ENCODE measurements at places on chromosomes 4 and X.

DNA sequence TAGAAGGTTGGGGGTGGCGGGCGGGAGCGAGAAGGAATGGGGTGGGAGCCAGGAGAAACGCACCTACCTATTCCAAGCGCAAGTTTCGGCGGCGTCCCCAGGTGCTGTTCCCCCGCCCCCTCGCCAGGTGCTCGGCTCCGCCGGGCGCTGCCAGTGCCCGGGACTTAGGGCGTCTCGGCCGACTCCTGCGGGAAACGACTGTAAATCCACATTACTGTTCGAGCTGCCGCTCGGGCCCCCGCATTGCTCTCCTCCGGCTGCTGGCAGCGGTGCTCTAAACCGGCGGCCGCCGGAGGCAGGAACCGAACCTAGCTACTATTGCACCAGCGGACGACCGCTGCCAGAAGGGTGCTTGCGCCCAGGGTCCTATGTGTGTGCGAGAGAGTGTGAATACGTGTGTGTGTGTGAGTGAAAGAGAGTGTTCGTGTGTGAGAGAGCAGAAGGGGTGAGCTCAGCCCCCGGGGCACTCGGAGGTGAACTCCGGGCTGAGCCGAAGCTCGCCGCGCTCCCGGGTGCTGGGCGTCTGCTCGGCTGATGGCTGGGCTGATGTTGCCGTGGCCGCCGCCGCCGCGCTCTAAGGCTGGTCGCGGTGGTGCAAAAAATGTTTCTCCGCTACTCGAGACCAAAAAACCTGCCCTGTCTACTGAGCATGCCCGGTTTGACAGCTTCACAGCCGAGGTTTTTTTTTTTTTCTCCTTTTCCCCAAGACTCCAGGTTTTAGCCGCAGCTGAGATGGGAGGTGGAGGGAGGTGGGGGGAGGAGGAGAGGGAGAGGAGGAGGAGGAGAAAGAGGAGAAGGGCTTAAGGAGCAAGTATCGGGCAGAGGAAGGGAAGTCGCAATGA is 115.7 kb upstream of the TEX13C start:
- DNase-seq: no peak

DNA sequence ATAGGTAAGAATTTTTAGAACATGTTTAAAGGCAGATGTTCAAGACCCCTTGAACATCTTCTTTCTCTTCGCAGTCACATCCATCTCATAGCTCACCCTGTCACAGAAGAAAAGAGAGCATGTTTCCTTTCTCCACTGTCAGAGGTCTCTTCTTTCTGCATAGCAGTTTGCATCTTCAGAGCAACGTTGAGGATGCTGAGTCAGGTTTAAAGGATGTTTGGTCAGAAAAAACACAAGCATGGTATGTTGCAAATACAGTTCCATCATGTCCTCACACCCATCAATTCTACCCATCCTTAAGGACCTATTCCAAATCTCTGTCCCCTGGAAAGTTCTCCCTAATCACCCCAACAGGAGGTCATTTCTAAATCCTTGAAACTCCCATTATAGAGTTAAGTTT is 84.8 kb downstream of the STOX2 start:
- no peak for DNase-seq

DNA sequence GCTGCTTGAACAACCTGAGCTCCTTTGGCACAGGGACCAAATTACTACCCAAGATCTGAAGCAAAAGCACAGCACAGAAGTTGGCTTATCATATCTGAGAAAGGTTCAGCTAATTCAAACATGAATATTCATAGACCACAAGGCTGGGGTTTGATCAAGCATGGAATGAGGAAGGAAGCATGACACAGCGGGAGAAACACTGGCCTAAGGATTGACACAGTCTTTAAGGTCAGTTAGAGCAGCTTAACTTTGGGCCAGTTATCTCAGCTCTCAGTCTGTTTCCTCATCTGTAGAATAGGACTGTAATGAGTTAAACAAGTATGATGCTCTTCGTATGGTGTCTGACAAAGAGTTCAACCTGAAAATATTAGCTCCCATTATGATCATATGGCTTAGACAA is 88.5 kb upstream of the CBR4 start:
- DNase-seq: no peak

- DNase-seq: no peak
Observed at GRCh38 chrX:102784550-102784949, 64.0 kb downstream of the GPRASP3 start.

DNA sequence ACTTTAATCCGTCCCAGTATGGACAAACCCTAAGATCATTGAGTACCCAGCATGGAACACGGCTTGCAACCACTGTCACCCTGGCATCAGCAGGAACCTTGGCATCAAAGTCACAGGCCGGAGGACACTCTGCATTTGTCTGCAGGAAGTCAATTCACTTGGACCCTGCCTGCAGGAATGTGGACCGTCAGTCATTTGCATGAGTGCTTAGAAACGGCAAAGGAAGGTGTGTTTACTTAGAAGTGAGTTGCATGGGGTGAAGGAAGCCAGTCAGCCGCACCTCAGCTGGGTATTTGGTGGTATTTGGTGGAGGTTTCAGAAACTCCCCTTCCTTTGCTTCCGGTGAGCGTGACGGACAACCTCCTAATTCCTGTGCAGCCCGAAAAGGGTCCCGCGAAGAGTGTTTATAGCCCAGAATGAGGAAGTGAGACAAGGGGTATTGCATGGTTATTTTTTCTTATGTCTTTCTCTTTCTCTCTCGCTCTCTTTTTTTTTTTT is 15.5 kb downstream of the P2RY8 start:
- DNase-seq: no peak

DNA sequence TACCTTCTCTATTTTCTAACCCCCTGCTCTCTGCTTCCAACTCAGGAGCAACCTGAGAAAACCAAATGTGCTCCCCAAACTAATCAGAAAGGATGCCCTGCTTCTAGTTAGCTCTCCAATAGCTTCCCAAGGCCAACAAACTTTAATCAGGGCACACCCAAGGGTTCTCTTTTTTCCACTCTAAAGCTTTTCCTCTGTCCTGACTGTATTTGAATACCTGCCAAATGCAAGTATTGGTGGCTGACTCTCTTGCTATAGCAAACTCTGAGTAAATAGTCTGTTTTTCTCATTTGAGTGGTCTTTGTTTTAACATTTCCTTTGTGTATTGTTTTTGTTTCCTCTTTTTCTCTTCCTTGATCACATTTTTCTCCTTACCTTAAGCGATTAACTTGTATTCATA is 52.5 kb downstream of the GBA3 start:
- DNase-seq: no peak

- DNase-seq: no peak
Observed at GRCh38 chr4:185307136-185307950, 88.4 kb downstream of the LRP2BP start.

GRCh38 chr4:154617820-154618317 is 5.4 kb upstream of the FGG start:
- no peak for DNase-seq

GRCh38 chr4:79253924-79254323 is 71.9 kb downstream of the NAA11 start:
- DNase-seq: no peak

GRCh38 chrX:16484338-16484737 is 165.6 kb upstream of the S100G start:
- DNase-seq: no peak

- peak; percentile 3 for DNase-seq
Observed at GRCh38 chrX:100928660-100929613, at the start of gene XKRX. Gene XKRX (minus strand): TSS chrX:100928917. CDS start chrX:100928304, 613 bp downstream.

- no peak for DNase-seq
Observed at GRCh38 chrX:134990475-134990800, 353 bp upstream of the SMIM10 start.

GRCh38 chr4:94965852-94966251 is 208.1 kb downstream of the BMPR1B start:
- DNase-seq: no peak

- DNase-seq: no peak
Observed at GRCh38 chrX:101260435-101260834, 30.7 kb downstream of the TAF7L start.

- no peak for DNase-seq
Observed at GRCh38 chr4:85039526-85039925, 73.0 kb upstream of the WDFY3 start.

- no peak for DNase-seq
Observed at GRCh38 chrX:97743014-97743413, 859.3 kb downstream of the RPA4 start.

GRCh38 chr4:145213245-145213644 is 32.9 kb upstream of the OTUD4 start:
- no peak for DNase-seq

DNA sequence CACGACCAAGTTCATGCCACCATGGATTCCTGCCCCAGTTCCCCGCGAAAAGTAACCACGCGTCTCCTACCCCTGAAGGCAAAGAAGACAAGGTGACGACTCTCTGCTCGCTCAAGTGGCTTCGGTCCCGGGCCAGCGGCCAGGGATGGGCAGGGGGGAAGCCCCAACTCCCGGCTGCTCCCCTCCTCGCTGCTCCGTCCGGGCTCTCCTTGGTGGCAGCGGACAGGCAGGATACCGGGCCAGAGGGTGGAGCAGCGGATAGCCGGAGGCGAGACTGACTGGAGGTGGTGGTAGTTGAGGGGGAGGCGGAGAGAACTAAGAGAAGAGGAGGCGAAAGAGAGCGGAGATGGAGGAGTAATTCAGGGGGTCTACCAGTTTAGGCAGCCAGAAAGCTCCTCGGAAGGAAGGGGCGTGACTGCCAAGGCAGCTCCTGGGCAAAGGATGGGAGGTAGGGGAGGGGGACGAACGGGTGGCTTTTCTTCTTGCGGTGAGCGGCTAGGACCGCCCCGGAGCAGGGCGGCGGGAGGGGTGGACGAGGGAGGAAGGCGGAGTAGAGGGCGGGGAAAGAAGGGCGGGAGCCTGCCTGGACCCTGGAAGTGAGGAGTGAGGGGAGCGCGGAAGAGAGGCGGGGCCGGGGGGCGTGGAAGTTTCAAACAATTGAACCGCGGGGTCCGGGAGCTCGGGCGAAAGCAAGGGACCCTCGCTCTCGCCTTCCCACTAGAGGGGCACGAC is at the start of gene AMOT:
AMOT (minus strand) TSS at position 450 of the 732 bp plus-strand sequence. CDS start 17,705 bp downstream, outside the sequence.
- peak; percentile 33 for DNase-seq

- no peak for DNase-seq
Observed at GRCh38 chr4:11252149-11252548, 176.5 kb downstream of the HS3ST1 start.

- DNase-seq: no peak
Observed at GRCh38 chr4:107071108-107071507, 35.0 kb upstream of the DKK2 start.

GRCh38 chrX:31036895-31037294 is 34.9 kb downstream of the FTHL17 start:
- DNase-seq: no peak

DNA sequence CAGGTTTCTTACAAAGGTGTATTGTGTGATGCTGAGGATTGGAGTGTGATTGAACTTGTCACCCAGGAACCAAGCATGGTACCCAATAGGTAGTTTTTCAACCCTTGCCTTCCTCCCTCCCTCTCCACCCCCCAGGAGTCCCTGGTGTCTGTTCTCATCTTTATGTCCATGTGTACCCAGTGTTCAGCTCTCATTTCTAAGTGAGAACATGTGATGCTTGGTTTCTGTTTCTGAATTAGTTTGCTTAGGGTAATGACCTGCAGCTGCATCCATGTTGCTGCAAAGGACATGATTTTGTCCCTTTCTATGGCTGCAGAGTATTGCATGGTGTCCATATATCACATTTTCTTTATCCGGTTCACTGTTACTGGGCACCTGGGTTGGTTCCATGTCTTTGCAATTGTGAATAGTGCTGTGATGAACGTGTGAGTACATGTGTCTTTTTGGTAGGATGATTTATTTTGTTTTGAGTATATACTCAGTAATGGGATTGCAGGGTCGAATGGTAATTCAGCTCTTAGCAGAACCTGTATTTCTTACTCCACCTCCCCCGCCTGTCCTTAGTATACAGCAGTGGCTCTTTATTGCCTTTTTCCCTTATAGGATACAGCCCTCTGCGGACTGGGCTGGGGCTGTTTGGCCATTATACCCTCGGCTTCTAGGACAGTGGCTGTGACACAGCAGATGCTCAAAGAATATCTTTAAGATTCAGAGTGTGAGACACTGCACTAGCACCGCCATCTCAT is 145.4 kb downstream of the PTTG2 start:
- DNase-seq: no peak

DNA sequence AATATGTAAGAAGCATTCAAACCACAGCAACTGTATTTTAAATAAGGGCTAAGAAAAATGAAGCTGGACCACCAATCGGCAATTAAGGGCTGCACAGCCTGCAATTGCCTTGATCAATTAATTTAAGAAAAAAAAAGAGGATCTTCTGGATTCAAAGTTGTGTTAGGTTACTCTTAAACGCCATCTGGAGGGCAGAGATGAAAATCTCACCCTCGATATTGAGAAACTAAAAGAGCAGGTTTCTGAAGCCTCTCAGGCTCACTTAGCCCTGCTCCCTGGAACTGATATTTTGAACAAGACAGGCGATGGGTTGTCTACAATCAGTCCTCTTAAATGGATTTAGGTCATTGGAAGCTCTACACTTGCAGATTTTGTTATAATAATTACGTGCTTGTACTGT is 579.4 kb downstream of the GRXCR1 start:
- no peak for DNase-seq

DNA sequence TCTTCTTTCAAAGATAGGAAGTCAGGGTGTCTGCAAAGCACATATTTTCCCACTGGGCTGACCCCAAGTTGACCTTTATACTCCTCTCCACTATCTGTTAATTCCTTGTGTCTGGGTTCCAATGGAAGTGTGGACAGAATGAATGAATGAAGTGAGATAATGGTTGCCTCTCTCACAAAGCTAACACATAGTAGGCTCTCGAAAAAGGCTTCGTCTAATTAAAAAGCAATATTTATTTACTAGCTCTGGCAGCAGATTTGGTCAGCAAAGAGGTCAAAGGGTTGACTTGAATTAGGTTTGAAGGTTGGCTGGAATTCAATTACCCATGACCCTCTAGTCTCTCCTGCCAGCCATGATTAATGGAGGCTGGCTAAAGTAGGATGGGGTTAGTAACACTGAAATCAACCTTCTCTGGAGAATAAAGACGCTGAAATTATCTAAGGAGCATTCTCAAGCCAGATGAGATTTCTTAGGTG is 280.3 kb upstream of the KLF3 start:
- no peak for DNase-seq

GRCh38 chrX:29699239-29699638 is 516.1 kb upstream of the MAGEB2 start:
- DNase-seq: no peak

DNA sequence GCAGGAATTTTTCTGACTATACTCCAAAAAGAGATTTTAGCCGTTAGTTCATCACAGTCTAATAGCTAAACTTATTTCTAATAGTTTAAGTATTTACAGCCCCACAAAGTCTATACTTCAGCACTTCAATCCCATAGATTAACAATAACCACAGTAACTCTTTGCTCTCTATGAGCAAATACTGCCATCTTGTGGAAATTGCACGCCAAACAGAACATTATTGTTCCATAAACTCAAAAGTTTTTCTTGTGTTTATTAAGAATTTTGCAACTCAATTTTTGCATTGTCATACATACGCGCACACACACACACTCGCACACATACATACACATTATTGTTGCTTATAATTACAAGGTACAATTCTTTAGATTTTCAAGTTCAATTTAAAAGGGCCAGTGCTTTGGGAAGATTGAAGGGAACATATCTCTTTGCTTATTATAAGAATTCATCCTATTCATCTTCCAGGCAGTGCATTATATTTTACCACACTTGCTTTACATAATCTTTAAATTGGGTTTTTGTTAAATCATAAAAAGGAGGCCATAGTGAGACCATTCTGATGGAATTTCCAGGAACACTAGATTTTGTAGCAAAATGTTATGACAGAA is 63.8 kb upstream of the ATOH1 start:
- no peak for DNase-seq

GRCh38 chr4:186149872-186150271 is 41.5 kb upstream of the CYP4V2 start:
- DNase-seq: no peak

GRCh38 chr4:66376921-66377320 is 706.6 kb upstream of the EPHA5 start:
- no peak for DNase-seq
